Cardiac fibroblast (primary cell): ENCODE measurements at places on chromosomes 6 and 20.

DNA sequence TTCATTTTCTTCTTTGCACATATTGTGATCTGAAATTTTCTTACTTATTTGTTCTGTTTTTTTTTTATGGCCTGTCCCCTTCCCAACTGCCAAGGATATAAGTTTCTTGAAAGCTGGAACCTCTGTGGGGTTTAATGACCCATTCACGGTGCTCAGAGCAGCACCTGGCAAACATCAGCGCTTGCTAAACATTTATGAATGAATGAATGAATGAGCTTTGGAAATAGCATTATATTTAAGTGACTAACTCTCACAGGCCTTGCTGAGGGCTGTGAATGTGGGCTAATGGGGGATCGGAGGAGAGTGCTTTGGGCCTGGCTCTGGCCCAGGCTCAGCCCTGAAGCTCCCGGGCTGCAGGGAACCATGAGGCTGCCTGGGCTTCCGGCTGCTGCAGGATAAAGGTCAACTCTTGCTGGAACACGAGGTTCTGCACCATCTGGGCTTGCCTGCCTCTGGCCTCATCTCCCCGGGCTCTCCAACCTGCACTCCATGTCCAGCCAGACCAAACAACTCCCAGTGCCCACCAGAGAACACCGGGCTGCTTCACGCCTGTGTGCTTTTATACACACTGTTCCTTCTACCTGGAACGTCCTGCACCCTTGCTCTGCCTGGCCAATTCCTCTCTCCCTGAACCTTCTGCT is 14.6 kb upstream of the ARMC12 start:
- no peak for DNase-seq

DNA sequence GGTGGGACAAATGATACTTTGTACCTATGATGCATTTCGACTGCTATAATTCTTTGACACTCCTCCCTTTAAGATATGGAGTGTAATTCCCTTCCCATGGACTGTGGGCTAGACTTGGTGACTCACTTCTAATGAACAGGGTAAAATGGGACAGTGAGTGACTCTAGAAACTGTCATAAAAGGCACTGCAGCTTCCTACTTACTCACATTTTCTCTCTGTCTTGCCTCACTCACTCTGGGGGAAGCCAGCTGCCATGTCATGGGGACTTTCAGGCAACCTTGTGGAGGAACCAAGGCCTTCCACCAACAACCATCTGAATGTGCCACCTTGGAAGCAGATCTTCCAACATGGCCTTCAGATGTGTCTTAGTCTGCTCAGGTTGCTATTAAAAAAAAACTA is 12.9 kb upstream of the GFOD1 start:
- peak; percentile 9 for DNase-seq

- peak; percentile 36 for DNase-seq
Measured at GRCh38 chr20:63553933-63554290, at the start of gene FNDC11. Gene FNDC11, plus strand, starts transcription at chr20:63554159. Its CDS starts 1,505 bp downstream, at chr20:63555664.

GRCh38 chr20:51928931-51929330 is 126.6 kb upstream of the SALL4 start:
- peak; percentile 50 for DNase-seq

- DNase-seq: no peak
Measured at GRCh38 chr6:5550631-5551030, 289.3 kb downstream of the FARS2 start.
